ENCODE measurements at places on chromosomes 6 and 20. TPM values are rescaled to one million over a fixed set of nuclear protein-coding genes. Genes with fewer than 3 reads are reported as not detected.

SMLR1 gene
- polyA plus RNA-seq: not detected

TCF21 gene
- not detected for polyA plus RNA-seq

MAS1 gene
- polyA plus RNA-seq: 0.15 TPM

MUCL3 gene
- polyA plus RNA-seq: not detected

HEY2 gene
- 2.5 TPM for polyA plus RNA-seq

OR2H2 gene
- not detected for polyA plus RNA-seq

MCHR2 gene
- 0.53 TPM for polyA plus RNA-seq

CDSN gene
- not detected for polyA plus RNA-seq

FAM217A gene
- polyA plus RNA-seq: not detected

SAPCD1 gene
- polyA plus RNA-seq: 1.1 TPM

GNL1 gene
- polyA plus RNA-seq: 167 TPM

NRN1 gene
- polyA plus RNA-seq: 44.2 TPM

GPX5 gene
- not detected for polyA plus RNA-seq

CDK5RAP1 gene
- polyA plus RNA-seq: 32.5 TPM

TEAD3 gene
- 8.9 TPM for polyA plus RNA-seq

C6orf132 gene
- polyA plus RNA-seq: 0.34 TPM

SLC13A3 gene
- polyA plus RNA-seq: 10.3 TPM

SLC22A2 gene
- polyA plus RNA-seq: 0.58 TPM

CCR6 gene
- 0.27 TPM for polyA plus RNA-seq

TP53TG5 gene
- polyA plus RNA-seq: 4.8 TPM

WASF1 gene
- polyA plus RNA-seq: 66.0 TPM

CLDN20 gene
- not detected for polyA plus RNA-seq

TOX2 gene
- 39.5 TPM for polyA plus RNA-seq

VWA7 gene
- polyA plus RNA-seq: 8.1 TPM

SLC25A27 gene
- polyA plus RNA-seq: 2.3 TPM

SLC17A3 gene
- polyA plus RNA-seq: not detected

ARMC12 gene
- 0.68 TPM for polyA plus RNA-seq

SLC22A7 gene
- not detected for polyA plus RNA-seq

Data from brain (organoid and tissue), 16 donors.